ENCODE measurements at places on chromosomes 16 and 17.
A peak's percentile ranks its signal among the peaks of the same experiment; 100 is the strongest.

DNA sequence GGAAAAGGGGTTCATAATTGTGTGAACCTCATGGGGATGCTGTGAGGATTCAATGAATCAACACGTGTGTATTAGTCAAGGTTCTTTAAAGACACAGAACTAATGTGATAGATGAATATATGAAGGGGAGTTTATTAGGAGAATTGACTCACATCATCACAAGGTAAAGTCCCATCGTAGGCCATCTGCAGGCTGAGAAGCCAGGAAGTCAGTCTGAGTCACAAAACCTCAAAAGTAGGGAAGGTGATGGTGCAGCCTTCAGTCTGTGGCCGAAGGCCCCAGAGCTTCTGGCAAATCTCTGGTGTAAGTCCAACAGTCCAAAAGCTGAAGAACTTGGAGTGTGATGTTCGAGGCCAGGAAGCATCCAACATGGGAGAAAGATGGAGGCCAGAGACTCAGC lies 413.4 kb downstream of the CDH13 start:
- ATAC-seq, result peak; percentile 21

GRCh38 chr16:68233835-68234187 lies 2.1 kb downstream of the ESRP2 start:
- no peak for ATAC-seq

DNA sequence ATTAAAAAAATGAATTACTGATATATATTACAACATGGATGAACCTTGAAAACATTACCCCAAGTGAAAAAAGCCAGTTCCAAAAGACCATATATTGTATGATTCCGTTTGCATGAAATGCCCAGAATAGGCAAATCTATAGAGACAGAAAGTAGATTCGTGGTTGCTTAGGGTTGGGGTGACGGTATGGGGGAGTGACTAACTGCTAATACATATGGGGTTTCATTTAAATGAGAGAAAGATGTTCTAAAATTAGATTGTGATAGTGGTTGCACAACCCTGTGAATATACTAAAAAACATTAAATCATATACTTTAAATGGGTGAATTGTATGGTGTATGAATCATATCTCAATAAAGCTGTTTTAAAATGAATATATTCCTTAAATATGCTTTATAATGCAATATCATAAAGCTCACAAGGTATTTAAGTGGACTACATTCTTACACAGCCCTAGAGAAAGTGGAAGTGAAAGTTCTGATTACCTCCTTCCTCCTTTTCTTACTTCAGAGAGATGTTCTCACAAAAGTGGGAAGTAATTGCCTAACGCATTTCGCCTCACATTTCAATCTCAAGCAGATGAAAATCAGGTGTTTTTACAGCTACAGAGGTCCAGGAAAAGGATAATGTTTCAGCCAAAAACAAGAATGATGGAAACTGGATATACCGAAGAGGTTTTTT lies 142.7 kb upstream of the GNAO1 start:
- no peak for ATAC-seq

DNA sequence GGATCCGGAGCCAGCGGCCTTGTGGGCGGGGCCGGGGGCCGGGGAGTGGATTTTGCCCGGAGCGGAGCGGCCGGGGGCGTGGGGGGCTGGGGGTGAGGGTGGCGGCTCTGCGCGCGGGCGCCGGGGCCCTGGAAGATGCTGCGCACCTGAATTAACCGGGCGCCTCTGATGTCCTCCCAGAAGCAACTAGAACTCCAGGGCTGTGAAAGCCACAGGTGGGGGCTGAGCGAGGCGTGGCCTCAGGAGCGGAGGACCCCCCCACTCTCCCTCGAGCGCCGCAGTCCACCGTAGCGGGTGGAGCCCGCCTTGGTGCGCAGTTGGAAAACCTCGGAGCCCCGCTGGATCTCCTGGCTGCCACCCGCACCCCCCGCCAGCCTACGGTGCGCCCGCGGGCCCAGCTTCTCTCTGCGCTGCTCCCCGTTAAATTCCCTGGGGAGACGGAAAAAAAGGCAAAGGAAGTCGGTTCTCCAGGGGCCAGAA lies 549 bp downstream of the SLC26A11 start:
- no peak for ATAC-seq

DNA sequence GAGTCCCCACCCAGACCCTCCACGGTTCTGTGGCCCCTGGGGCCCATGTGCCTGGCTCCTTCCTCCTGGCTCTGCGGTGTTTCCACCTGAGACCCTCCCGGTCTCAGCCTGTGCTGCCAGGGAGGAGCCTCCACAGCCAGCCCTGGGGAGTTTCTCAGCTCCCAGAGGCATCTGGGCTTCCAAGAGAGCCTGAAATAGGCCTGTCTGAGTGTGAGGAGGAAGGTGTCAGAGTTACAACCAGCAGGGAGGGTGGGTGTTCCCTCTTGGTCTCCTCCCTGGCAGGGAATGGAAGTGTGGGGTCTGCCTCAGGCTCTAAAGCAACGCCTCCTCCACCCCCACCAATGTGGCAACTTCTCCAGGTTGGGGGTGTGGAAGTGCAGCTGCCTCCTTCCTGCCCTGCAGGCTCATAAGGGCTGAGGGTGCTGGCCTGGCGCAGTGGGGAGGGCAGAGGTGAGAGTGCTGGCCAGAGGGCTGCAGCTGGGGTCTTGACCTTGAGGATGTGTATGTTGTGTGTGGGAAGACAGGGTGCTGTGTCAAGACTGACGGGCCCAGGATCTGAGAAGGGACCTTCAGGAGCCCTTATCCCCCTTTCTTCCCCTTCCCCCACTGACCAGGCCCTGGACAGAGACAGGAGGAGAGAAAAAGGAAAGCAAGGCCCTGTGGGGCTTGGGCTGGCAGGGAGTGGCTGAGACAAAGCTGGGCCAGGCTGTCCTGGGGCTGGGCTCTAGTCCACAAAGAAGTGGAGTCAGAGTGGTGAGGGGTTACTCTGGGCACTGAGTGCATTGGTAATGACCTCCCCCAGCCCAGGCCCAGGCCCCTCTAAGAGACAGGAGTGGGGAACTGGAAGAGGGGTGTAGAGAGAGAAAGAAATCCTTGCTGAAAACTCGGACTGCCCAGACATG lies 2.4 kb downstream of the CYGB start:
- ATAC-seq, result no peak

DNA sequence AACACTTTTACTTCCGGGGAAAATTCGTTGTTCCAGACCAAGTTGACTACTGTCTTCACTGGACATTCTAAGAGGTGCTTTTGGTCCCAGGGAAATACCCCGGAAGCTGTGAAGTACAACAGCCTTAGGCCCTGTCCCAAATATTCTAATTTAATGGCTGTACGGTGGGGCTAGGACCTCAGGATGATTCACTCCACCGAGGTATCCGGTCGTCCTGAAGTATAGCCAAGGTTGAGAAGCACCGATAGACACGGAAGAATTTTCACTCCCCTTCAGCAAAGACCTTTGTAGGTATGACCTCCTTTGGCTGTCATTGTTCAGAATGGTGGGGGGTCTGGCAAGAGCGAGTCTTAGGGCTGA lies 34.9 kb upstream of the ARL4D start:
- no peak for ATAC-seq

GRCh38 chr17:47201166-47201565 lies 8.0 kb upstream of the MYL4 start:
- no peak for ATAC-seq

Data from activated CD4-positive, CD25-positive, alpha-beta regulatory T cell treated with anti-CD3 and anti-CD28 coated beads, Interleukin-2, amount 50 U/mL, for 24 hours (primary cell).